CD4-positive, alpha-beta memory T cell (primary cell): ENCODE measurements at places on chromosomes 12 and 14.

GRCh38 chr12:38788106-38788505 lies 117.3 kb downstream of the CPNE8 start:
- H3K4me1 ChIP-seq, result no peaks in the 10 kb centered on the region
- H3K36me3 ChIP-seq, result no peaks in the 10 kb centered on the region
- DNase-seq, result no peak
- H3K27ac ChIP-seq, result no peak overlapping the region

DNA sequence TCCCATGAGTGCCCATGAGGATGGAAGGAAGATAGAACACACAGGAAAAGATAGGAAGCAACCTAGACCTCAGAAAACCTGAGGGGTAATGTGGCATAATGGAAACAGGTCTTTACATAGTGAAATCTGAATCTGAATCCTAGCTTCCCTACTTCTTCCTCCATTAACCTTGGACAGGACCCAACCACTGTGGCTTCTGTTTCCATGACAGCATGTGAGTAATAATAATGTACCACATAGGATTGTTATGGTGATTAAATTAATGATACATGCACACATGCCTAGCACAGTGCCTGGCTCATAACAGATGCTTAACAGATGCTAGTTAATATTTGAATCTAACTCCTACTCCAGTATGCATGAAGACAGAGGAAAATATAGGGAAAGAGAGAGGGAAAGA lies 11.2 kb downstream of the TTC9 start:
- peaks cover 87% of the 10 kb centered on the region for H3K4me1 ChIP-seq
- no peaks in the 10 kb centered on the region for H3K27me3 ChIP-seq
- H3K36me3 ChIP-seq, result no peaks in the 10 kb centered on the region
- peak overlapping the region; percentile 30 for H3K27ac ChIP-seq
- no peak overlapping the region for H3K4me3 ChIP-seq

- no peak within 1 kb of the TSS for H3K27ac ChIP-seq
- peaks cover 16% of the 10 kb centered on the region for H3K27me3 ChIP-seq
- DNase-seq, result peak; percentile 10
Observed at GRCh38 chr12:6200256-6201212, at the start of gene CD9. TSS of gene CD9 (plus strand) at chr12:6200400. CDS start at chr12:6200500, 100 bp downstream.

- H3K4me1 ChIP-seq, result no peaks in the 10 kb centered on the region
- DNase-seq, result no peak
- no peaks in the 10 kb centered on the region for H3K27me3 ChIP-seq
- H3K4me3 ChIP-seq, result no peak overlapping the region
Observed at GRCh38 chr14:31465111-31465510, 7.8 kb upstream of the DTD2 start.

DNA sequence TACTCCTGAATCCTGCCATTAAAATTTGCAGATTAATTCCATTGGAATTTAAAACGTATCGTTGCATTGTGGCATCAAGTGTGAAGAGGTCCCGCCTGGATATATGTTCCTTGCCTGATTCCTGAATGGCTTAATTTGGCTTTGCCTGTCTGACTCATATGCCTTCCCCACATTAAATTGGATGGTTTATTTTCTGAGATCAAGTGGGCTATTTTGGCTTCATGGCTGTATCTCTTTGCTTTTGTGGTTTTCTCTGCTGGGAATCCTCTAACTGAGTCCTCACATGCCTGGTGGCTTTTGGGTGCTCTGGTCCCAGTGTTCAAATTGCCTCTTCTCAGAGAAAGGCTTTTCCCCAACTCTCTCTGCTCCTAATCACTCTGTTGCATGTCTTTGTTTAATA lies 127.9 kb upstream of the DYRK2 start:
- H3K4me3 ChIP-seq, result no peak overlapping the region
- no peaks in the 10 kb centered on the region for H3K36me3 ChIP-seq
- H3K4me1 ChIP-seq, result peaks cover 23% of the 10 kb centered on the region
- no peaks in the 10 kb centered on the region for H3K27me3 ChIP-seq
- no peak overlapping the region for H3K27ac ChIP-seq

GRCh38 chr12:49948866-49949845 lies 1.4 kb upstream of the AQP2 start:
- H3K4me3 ChIP-seq, result no peak overlapping the region
- peaks cover 2% of the 10 kb centered on the region for H3K27me3 ChIP-seq
- H3K36me3 ChIP-seq, result no peaks in the 10 kb centered on the region
- H3K4me1 ChIP-seq, result peaks cover 17% of the 10 kb centered on the region

- H3K27ac ChIP-seq, result no peak overlapping the region
- DNase-seq, result no peak
- no peaks in the 10 kb centered on the region for H3K36me3 ChIP-seq
- peaks cover 18% of the 10 kb centered on the region for H3K4me1 ChIP-seq
- H3K4me3 ChIP-seq, result no peak overlapping the region
- no peaks in the 10 kb centered on the region for H3K27me3 ChIP-seq
Observed at GRCh38 chr12:19431407-19432308, 7.6 kb upstream of the AEBP2 start.

DNA sequence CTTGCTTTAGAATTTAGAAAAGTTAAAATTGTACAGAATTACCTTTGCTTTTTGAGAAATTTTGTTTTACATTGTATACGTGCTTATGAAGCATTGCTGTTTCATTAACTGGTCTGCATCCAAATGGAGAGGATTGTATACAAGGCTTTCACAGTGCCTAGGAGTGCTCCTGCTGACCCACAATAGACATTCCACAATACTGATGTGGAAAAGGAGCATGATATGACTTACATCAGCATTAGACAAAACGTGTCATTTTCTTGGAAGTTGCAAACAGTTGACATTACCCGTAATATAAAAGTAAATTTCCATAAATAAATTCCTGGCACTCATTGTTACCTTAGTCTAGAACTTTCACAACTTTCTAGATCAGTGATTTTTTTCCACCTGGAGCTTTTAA lies 1.9 kb downstream of the PRKD1 start:
- no peak overlapping the region for H3K4me3 ChIP-seq
- H3K4me1 ChIP-seq, result no peaks in the 10 kb centered on the region
- H3K27ac ChIP-seq, result no peak overlapping the region
- no peak for DNase-seq
- H3K27me3 ChIP-seq, result no peaks in the 10 kb centered on the region

GRCh38 chr14:81366214-81366613 lies 33.9 kb downstream of the STON2 start:
- H3K4me3 ChIP-seq, result no peak overlapping the region
- H3K36me3 ChIP-seq, result no peaks in the 10 kb centered on the region
- H3K4me1 ChIP-seq, result no peaks in the 10 kb centered on the region
- no peaks in the 10 kb centered on the region for H3K27me3 ChIP-seq

GRCh38 chr14:45135156-45135555 lies 574 bp upstream of the FANCM start:
- H3K4me3 ChIP-seq, result peak overlapping the region; percentile 42
- H3K27me3 ChIP-seq, result no peaks in the 10 kb centered on the region
- H3K27ac ChIP-seq, result peak overlapping the region; percentile 91
- no peak for DNase-seq
- no peaks in the 10 kb centered on the region for H3K36me3 ChIP-seq
- peaks cover 42% of the 10 kb centered on the region for H3K4me1 ChIP-seq

DNA sequence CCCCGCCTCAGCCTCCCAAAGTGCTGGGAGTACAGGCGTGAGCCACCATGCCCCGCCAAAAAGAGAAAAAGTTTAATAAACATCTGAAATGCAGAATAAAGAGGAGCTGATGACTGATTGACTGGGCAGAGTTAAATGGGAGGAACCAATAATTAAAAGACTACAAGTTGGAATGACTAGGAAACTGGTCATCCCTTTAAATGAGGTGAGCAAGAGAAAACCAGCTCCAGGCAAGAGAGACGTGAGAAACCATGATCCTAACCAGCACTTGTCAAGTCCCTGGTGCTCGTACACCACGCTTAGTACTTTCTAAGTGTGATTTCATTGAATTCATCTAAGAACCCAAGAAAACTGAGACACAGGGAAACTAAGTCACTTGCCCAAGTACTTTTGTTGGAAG lies 47.9 kb downstream of the MAP1LC3B2 start:
- H3K4me3 ChIP-seq, result no peak overlapping the region
- H3K36me3 ChIP-seq, result no peaks in the 10 kb centered on the region
- DNase-seq, result no peak
- no peak overlapping the region for H3K27ac ChIP-seq
- no peaks in the 10 kb centered on the region for H3K4me1 ChIP-seq

GRCh38 chr12:97181571-97182265 lies 274.7 kb downstream of the NEDD1 start:
- H3K36me3 ChIP-seq, result no peaks in the 10 kb centered on the region
- no peaks in the 10 kb centered on the region for H3K4me1 ChIP-seq
- DNase-seq, result no peak
- no peak overlapping the region for H3K27ac ChIP-seq
- H3K27me3 ChIP-seq, result no peaks in the 10 kb centered on the region

DNA sequence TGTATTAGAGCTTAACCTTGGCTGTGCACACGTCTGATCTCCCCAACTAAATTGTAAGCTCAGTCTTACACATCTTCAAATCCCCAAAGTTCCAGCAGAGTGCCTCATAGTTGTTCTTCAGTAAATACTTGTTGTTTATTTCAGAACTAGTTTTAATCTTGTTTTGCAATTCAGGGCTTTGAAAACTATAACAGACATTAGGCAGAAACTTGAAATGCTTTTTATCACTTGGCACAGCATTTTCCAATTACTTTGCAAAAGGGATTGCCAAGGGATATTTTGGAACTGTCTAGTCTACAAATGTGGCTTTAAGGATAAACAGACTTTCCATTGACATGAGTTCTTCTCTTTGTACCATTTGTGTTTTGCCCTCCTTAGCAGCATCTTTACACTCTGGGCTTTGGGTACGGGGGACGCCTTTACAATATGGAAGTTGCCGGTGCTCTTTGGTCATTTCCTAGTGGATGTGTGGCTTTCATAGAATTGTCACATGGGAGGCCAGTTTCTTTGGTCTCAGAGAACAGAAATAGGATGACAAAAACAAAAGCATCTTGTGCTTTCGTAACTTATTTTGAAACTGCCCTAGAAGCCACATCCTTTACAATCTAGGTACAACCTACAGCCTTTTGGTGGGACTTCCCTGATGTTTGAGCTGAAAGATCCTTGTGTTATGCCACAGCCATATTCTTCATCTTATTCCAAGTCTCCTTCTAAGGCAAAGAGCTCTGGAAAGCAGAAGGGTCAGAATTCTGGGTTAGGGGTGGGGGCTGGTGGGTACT lies 96.9 kb downstream of the NPAS3 start:
- no peaks in the 10 kb centered on the region for H3K36me3 ChIP-seq
- H3K27me3 ChIP-seq, result no peaks in the 10 kb centered on the region
- DNase-seq, result no peak
- no peak overlapping the region for H3K27ac ChIP-seq

- H3K4me3 ChIP-seq, result no peak overlapping the region
- H3K27ac ChIP-seq, result no peak overlapping the region
- no peak for DNase-seq
- no peaks in the 10 kb centered on the region for H3K4me1 ChIP-seq
- H3K27me3 ChIP-seq, result peaks cover 4% of the 10 kb centered on the region
Observed at GRCh38 chr14:28773176-28773575, 6.6 kb downstream of the FOXG1 start.

GRCh38 chr14:24262821-24263733 lies at the start of gene TGM1:
TSS of gene TGM1 (minus strand) at chr14:24263177. CDS start at chr14:24262352, 825 bp downstream.
- no peak within 1 kb of the TSS for H3K27ac ChIP-seq
- no peak for DNase-seq
- H3K27me3 ChIP-seq, result no peaks in the 10 kb centered on the region
- H3K4me1 ChIP-seq, result no peaks in the 10 kb centered on the region
- no peak within 1 kb of the TSS for H3K4me3 ChIP-seq
- peaks cover 27% of the 10 kb centered on the region for H3K36me3 ChIP-seq

- no peaks in the 10 kb centered on the region for H3K4me1 ChIP-seq
- H3K27ac ChIP-seq, result no peak overlapping the region
- no peak for DNase-seq
Observed at GRCh38 chr12:20572451-20572850, 122.7 kb upstream of the SLCO1C1 start.

DNA sequence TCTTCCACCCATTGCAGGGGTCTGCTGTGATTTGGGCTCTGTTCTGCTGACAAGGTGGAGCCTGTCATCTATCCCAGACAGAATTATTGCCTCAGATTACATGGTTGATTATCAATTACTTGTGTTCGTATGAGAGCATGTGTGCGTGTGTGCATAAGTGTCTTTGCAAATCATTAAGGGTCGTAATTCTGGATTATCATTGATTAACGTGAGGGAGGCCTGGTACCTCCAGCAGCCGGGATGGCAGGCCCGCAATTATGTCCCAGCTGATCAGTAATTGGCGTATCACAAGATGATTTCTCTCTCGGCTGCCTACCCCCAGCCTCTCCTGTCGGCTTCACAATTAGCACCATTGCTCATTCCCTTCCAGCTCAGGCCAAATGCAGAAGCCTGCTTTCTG lies 29.6 kb upstream of the IRF2BPL start:
- H3K4me1 ChIP-seq, result peaks cover 24% of the 10 kb centered on the region
- no peak overlapping the region for H3K27ac ChIP-seq
- no peak overlapping the region for H3K4me3 ChIP-seq
- no peak for DNase-seq
- no peaks in the 10 kb centered on the region for H3K27me3 ChIP-seq
- H3K36me3 ChIP-seq, result no peaks in the 10 kb centered on the region

GRCh38 chr14:92750994-92751400 lies 2.6 kb upstream of the LGMN start:
- H3K36me3 ChIP-seq, result no peaks in the 10 kb centered on the region
- peaks cover 21% of the 10 kb centered on the region for H3K4me1 ChIP-seq
- H3K27ac ChIP-seq, result no peak overlapping the region
- H3K4me3 ChIP-seq, result no peak overlapping the region
- no peak for DNase-seq
- no peaks in the 10 kb centered on the region for H3K27me3 ChIP-seq

- no peak overlapping the region for H3K4me3 ChIP-seq
- H3K27ac ChIP-seq, result no peak overlapping the region
- H3K36me3 ChIP-seq, result no peaks in the 10 kb centered on the region
- H3K27me3 ChIP-seq, result no peaks in the 10 kb centered on the region
- no peaks in the 10 kb centered on the region for H3K4me1 ChIP-seq
Observed at GRCh38 chr12:37543966-37544668, 772.5 kb upstream of the ALG10B start.

- H3K27me3 ChIP-seq, result peaks cover 14% of the 10 kb centered on the region
- H3K4me1 ChIP-seq, result peaks cover 19% of the 10 kb centered on the region
- H3K4me3 ChIP-seq, result no peak overlapping the region
- no peak for DNase-seq
- no peak overlapping the region for H3K27ac ChIP-seq
- no peaks in the 10 kb centered on the region for H3K36me3 ChIP-seq
Observed at GRCh38 chr14:99818503-99819036, 25.4 kb downstream of the EML1 start.

GRCh38 chr14:96307434-96307833 lies 51.4 kb downstream of the BDKRB1 start:
- no peak overlapping the region for H3K27ac ChIP-seq
- no peaks in the 10 kb centered on the region for H3K4me1 ChIP-seq
- no peak overlapping the region for H3K4me3 ChIP-seq
